ENCODE measurements at places on chromosomes 1 and 21. TPM values are rescaled to one million over a fixed set of nuclear protein-coding genes. Genes with fewer than 3 reads are reported as not detected.

GPR25 gene
- total RNA-seq: 3.3 TPM

DNA sequence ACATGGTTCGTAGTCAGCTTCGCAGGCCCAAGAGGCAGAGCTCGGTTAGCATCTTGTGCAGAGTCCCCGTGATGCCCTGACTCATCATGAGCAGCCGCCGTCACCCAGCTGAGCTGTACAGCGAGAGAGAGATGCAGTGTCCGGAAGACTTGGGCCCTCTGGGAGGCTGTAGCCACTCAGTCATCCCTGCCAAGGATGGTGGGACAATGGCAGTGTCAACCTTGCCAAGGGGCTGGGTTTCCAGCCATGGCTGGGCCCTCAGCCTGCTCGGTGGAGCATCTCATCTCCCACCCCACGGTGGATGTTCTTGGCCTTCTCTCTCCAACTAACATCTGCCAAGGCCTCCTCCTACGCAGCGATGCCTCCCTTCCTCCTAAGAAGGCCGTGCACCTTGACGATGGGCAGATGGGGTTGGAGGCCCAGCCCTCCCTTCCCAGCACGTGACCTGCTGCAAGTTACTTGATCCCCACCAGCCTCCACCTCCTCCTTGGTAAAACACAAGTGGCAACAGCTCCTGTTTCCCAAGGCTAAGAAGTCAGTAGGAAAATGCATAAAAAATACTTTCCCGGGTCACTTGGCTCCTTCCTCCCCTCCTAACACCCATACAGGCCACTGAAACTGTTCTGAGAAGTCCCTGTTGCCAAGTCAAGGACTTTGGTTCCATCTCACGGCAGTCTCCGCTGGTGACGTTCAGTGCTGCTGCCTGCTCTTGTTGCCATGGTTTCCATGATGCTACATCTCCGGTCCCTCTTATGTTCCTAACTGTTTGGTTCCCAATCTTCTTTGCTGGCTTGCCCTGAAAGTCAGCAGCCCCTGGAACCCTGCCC, 384.7 kb upstream of the VAMP3 start:
- no peak overlapping the region for H3K27ac ChIP-seq
- no peak for DNase-seq
- H3K36me3 ChIP-seq: no peaks in the 10 kb centered on the region
- no peak overlapping the region for H3K4me3 ChIP-seq
- no peaks in the 10 kb centered on the region for H3K4me1 ChIP-seq
- no peaks in the 10 kb centered on the region for H3K27me3 ChIP-seq

- no peak overlapping the region for H3K27ac ChIP-seq
- no peaks in the 10 kb centered on the region for H3K27me3 ChIP-seq
- no peaks in the 10 kb centered on the region for H3K36me3 ChIP-seq
- no peak for DNase-seq
- H3K4me1 ChIP-seq: no peaks in the 10 kb centered on the region
These were observed 69.6 kb upstream of the CNTN2 start for GRCh38 chr1:204973449-204973848.

DNA sequence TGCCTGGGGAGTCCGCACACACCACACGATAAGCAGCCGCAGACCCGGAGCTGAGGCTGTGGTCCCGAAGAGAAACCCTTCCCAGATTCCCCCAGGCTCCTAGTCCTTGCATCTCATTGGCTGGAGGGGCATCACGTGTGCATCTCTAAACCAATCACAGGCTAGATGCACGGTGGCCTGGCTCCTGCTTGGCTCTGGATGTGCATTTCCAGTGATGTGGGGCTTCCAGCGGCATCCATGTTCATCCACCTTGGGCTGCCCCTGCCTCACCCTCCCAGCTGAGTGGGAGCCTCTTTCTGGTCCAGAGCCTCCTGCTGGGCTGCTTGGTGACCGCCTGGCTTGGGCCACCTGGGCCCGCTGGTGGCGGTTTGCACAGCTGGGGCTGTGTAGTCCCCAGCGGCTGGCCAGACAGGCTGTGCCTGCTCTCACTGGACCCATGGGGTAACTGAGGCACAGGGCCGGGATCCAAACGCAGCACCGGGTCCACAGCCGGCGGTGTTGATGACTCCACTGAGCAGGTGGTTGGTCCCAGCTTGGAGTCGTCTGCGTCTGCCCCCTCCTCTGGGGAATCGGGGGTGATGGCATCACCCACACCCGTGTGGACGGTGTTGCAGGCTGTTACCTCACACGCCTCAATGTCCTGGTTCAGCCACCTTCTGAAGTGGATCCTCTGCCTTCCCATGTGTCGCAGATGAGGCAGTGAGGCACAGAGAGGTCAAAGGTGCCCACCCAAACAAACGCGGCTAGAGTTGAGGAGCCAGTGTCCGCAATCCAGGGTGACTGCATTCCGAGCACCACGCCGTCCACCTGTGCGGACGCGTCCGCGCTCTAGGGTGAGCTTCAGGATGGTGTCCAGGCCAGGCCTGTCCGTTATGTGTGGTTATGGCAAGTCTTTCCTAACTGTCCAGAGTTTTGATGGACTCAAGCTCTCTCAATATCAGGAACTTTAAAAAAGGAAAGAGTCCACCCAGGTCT, 41.3 kb downstream of the COL6A1 start:
- no peaks in the 10 kb centered on the region for H3K4me1 ChIP-seq
- no peak overlapping the region for H3K27ac ChIP-seq
- H3K36me3 ChIP-seq: no peaks in the 10 kb centered on the region
- DNase-seq: no peak
- H3K27me3 ChIP-seq: peaks cover 20% of the 10 kb centered on the region
- no peak overlapping the region for H3K4me3 ChIP-seq

DNA sequence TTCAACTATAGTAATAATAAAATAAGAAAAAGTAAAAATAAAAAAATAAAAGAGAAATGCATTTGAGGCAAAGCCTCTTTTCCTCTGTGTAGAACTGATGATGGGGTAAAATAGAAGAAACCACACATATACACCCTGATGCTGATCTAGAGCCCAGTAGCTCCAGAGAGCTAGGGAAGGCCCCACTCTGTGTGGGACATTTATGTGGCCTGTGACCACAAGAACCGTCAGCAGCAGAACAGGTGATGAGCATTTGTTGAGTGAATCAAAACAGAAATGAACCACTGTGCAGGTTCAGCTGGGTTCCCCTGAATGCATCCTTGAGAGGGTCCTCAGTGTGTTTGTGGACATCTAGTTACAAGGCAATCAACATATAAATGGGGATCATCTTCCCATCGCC, 221.8 kb upstream of the HOOK1 start:
- H3K27ac ChIP-seq: no peak overlapping the region
- H3K4me1 ChIP-seq: no peaks in the 10 kb centered on the region
- DNase-seq: no peak
- H3K27me3 ChIP-seq: no peaks in the 10 kb centered on the region
- H3K36me3 ChIP-seq: no peaks in the 10 kb centered on the region
- H3K4me3 ChIP-seq: no peak overlapping the region

DNA sequence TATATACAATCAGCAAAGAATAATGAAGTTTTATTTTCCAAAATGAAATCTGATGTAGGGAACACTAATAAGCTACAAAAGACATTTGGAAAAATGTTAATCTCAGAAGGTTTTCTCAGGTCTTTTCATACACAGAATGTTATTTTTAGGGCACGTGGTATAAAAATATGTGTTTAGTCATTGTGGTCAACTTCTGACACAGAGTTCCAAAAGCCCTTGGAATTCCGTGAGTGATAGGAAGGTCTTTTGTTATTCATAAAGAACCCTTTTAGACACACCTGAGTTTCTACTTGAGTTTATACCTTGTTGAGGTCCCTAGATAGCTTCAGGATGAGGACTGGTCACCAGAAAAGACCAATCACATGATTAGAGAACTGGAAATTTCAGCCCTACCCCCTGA, 277.6 kb upstream of the NCAM2 start:
- no peak for DNase-seq
- no peak overlapping the region for H3K4me3 ChIP-seq
- H3K4me1 ChIP-seq: no peaks in the 10 kb centered on the region
- H3K36me3 ChIP-seq: no peaks in the 10 kb centered on the region

- peak; percentile 59 for DNase-seq
- no peaks in the 10 kb centered on the region for H3K27me3 ChIP-seq
- H3K4me3 ChIP-seq: peak overlapping the region; percentile 70
These were observed 12.2 kb upstream of the SPEN start for GRCh38 chr1:15835205-15835740.

DNA sequence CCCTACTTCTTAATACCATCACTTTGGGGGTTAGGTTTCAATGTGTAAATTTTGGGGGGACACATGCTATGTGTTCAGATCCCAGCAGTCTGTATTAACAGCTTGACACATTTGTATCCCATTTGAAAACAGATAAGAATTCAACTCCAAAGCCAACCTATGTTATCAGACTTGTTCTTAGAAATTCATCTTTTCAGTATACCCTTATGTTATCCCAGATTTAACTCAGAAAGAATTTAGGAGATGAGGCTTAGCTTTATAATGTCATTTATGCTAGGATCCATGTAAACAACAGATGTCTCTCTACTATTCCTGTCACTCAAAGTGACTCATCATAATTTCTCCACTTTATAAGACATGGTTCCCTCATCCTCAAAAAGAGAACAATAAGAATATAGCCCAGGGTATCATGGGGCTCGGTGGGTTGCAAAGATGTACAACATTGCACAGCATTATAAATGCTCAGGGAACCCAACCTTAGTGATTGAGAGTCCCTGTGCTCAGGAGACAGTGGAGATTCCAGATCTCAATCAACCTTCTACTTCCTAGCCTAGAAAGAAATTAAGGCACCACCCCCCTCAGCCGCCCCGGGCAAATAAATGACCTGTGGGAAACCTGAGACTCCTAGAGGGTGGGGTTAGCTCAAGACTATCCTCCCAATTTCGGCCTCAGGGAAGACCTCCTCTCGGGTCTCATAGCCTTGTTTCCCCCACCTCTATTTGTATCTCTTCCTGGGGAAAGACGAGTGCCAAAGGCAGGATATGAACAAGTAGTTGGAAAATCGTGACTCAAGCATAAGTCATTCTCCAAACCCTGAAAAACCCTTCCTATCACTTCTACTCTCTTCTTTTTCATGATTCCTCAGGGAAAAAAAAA, 265.1 kb upstream of the CAMK1G start:
- H3K4me3 ChIP-seq: no peak overlapping the region
- no peaks in the 10 kb centered on the region for H3K36me3 ChIP-seq
- no peaks in the 10 kb centered on the region for H3K4me1 ChIP-seq
- no peak for DNase-seq
- H3K27ac ChIP-seq: no peak overlapping the region

GRCh38 chr1:81596341-81596740, 204.4 kb upstream of the ADGRL2 start:
- H3K4me3 ChIP-seq: no peak overlapping the region
- H3K27ac ChIP-seq: no peak overlapping the region
- H3K36me3 ChIP-seq: no peaks in the 10 kb centered on the region
- H3K4me1 ChIP-seq: no peaks in the 10 kb centered on the region
- DNase-seq: no peak
- H3K27me3 ChIP-seq: no peaks in the 10 kb centered on the region

DNA sequence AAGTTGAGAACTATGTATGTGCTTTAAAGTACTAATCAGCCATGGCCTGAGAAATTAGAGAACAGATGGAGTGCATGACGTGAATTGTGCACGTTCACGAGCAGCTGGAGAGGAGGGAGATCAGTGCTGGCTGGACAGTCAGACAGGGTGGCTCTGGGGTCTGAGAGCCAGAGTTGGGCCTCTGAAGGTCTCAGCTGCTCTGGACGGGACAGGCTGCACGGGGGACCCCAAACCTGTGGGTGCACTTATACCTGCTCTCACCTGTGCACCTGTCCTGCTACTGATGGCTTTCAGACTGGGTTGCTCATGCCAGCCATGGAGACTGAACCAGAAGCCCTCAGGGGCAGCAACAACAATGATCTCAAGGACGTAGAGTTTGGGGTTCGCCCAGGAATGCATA, 43.5 kb downstream of the UMODL1 start:
- H3K4me3 ChIP-seq: no peak overlapping the region
- H3K36me3 ChIP-seq: no peaks in the 10 kb centered on the region
- H3K4me1 ChIP-seq: peaks cover 17% of the 10 kb centered on the region
- H3K27me3 ChIP-seq: peaks cover 28% of the 10 kb centered on the region

- H3K4me1 ChIP-seq: peaks cover 7% of the 10 kb centered on the region
- H3K27ac ChIP-seq: no peak overlapping the region
- H3K27me3 ChIP-seq: no peaks in the 10 kb centered on the region
- H3K4me3 ChIP-seq: no peak overlapping the region
These were observed 41.4 kb downstream of the TRIM62 start for GRCh38 chr1:33140153-33141149.

DNA sequence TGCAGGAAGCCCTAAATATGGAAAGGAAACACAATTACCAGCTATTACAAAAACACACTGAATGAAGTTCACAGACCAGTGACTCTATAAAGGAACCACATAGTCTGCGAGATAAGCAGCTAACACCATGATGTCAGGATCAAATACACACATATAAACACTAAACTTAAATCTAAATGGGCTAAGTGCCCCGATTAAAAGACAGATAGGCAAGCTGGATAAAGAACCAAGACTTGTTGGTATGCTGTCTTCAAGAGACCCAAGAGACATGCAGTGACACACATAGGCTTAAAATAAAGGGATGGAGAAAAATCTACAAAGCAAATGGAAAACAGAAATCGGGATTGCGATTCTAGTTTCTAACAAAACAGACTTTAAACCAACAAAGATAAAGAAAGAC, 121.9 kb downstream of the SLC5A9 start:
- H3K36me3 ChIP-seq: no peaks in the 10 kb centered on the region
- no peak overlapping the region for H3K4me3 ChIP-seq
- no peaks in the 10 kb centered on the region for H3K4me1 ChIP-seq
- no peak for DNase-seq
- H3K27ac ChIP-seq: no peak overlapping the region

DNA sequence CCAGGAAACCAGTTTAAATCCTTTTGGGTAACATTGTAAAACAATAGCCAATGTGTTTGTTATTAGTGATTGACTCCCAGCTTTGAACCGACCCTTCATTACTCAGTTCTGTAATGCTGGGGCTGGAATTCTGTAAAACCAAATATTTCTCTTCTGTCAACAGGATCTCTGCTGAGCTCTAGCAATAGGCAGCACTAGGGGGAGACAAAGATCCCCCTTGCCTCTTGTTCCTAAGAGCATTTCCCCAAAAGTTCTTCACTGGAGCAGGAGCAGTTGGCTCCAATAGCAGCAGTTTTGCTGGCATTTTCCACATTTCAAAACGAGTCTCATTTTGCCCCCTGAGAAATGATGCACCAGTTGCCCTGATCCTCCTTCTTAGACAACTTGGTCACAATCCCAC, 1671.1 kb downstream of the MRPL39 start:
- no peaks in the 10 kb centered on the region for H3K4me1 ChIP-seq
- no peak overlapping the region for H3K27ac ChIP-seq
- no peaks in the 10 kb centered on the region for H3K27me3 ChIP-seq
- no peaks in the 10 kb centered on the region for H3K36me3 ChIP-seq
- peak; percentile 13 for DNase-seq
- no peak overlapping the region for H3K4me3 ChIP-seq

GRCh38 chr1:106910798-106911197, 145.7 kb upstream of the PRMT6 start:
- no peaks in the 10 kb centered on the region for H3K4me1 ChIP-seq
- no peaks in the 10 kb centered on the region for H3K36me3 ChIP-seq
- no peaks in the 10 kb centered on the region for H3K27me3 ChIP-seq
- DNase-seq: no peak
- no peak overlapping the region for H3K4me3 ChIP-seq
